ENCODE measurements at places on chromosomes 11 and 22.

- DNase-seq = no peak
- H3K36me3 ChIP-seq = peaks cover 16% of the 10 kb centered on the region
- H3K4me1 ChIP-seq = peaks cover 47% of the 10 kb centered on the region
- no peak overlapping the region for H3K27ac ChIP-seq
- no peaks in the 10 kb centered on the region for H3K27me3 ChIP-seq
These were observed 55.8 kb downstream of the UBASH3B start for GRCh38 chr11:122711362-122711761.

GRCh38 chr11:115221461-115222069 lies 282.6 kb downstream of the CADM1 start:
- no peak overlapping the region for H3K4me3 ChIP-seq
- no peaks in the 10 kb centered on the region for H3K36me3 ChIP-seq
- no peak overlapping the region for H3K27ac ChIP-seq
- H3K27me3 ChIP-seq = peaks cover 9% of the 10 kb centered on the region
- H3K4me1 ChIP-seq = no peaks in the 10 kb centered on the region
- no peak for DNase-seq

DNA sequence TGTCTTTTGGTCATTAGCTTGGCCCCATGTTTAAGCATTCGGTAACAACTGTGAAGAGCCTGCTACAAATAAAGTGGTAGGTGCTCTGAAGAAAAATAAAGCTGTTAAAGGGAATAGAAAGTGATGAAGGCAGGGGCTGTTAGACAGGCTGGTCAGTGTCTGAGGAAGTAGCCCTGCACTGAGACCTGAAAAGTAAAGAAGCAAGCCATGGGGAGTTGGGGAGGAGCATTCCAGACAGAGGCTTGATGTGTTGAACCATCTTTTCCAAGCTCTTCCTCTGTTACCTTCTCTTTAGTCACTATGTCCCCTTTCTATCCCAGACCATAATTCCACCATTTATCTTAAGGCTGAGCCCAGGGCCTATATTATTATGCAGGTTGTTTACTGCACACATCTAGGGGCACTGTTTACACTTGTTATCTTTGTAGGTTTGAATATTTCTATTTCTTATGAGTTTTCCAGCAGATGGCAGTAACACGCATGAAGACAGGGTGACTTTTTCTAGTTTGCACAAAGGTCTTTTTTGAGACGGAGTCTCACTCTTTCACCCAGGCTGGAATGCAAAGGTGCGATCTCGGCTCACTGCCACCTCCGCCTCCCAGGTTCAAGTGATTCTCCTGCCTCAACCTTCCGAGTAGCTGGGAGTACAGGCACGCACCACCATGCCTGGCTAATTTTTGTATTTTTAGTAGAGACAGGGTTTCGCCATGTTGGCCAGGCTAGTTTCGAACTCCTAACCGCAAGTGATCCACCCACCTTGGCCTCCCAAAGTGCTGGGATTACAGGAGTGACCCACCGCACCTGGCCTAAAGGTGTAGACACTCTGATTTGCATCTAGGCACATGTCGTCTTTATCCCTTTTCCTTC lies 23.0 kb downstream of the ZFTA start:
- H3K36me3 ChIP-seq = no peaks in the 10 kb centered on the region
- H3K4me1 ChIP-seq = no peaks in the 10 kb centered on the region
- H3K27ac ChIP-seq = no peak overlapping the region
- H3K27me3 ChIP-seq = no peaks in the 10 kb centered on the region

DNA sequence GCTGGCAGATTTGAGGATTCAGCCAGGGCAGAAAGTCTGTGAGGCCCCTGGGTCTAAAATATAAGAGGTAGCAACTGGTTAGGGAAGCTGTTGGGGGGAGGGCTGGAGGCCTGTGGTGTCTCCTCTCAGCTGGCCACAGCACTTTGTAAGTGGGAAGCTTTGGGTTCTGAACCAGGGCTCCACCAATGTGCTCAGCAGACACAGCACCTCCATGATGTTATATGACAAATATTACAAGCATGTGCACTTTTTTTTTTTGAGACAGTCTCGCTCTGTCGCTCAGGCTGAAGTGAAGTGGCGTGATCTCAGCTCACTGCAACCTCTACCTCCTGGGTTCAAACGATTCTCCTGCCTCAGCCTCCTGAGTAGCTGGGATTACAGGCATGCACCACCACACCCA lies 8.0 kb downstream of the ARHGAP1 start:
- H3K36me3 ChIP-seq = peaks cover 3% of the 10 kb centered on the region
- H3K4me1 ChIP-seq = peaks cover 4% of the 10 kb centered on the region
- DNase-seq = no peak

GRCh38 chr11:72352859-72353551 lies 81.3 kb downstream of the CLPB start:
- no peaks in the 10 kb centered on the region for H3K27me3 ChIP-seq
- no peaks in the 10 kb centered on the region for H3K4me1 ChIP-seq
- H3K4me3 ChIP-seq = no peak overlapping the region
- H3K36me3 ChIP-seq = no peaks in the 10 kb centered on the region
- no peak overlapping the region for H3K27ac ChIP-seq
- no peak for DNase-seq

GRCh38 chr11:86230179-86230804 lies 14.3 kb upstream of the EED start:
- peaks cover 4% of the 10 kb centered on the region for H3K36me3 ChIP-seq
- H3K27ac ChIP-seq = peak overlapping the region; percentile 69
- no peak for DNase-seq
- no peak overlapping the region for H3K4me3 ChIP-seq
- peaks cover 14% of the 10 kb centered on the region for H3K27me3 ChIP-seq

- DNase-seq = no peak
- H3K4me3 ChIP-seq = no peak overlapping the region
- peaks cover 25% of the 10 kb centered on the region for H3K36me3 ChIP-seq
- no peak overlapping the region for H3K27ac ChIP-seq
- H3K27me3 ChIP-seq = no peaks in the 10 kb centered on the region
These were observed 1.4 kb upstream of the CASP5 start for GRCh38 chr11:105024394-105024793.

DNA sequence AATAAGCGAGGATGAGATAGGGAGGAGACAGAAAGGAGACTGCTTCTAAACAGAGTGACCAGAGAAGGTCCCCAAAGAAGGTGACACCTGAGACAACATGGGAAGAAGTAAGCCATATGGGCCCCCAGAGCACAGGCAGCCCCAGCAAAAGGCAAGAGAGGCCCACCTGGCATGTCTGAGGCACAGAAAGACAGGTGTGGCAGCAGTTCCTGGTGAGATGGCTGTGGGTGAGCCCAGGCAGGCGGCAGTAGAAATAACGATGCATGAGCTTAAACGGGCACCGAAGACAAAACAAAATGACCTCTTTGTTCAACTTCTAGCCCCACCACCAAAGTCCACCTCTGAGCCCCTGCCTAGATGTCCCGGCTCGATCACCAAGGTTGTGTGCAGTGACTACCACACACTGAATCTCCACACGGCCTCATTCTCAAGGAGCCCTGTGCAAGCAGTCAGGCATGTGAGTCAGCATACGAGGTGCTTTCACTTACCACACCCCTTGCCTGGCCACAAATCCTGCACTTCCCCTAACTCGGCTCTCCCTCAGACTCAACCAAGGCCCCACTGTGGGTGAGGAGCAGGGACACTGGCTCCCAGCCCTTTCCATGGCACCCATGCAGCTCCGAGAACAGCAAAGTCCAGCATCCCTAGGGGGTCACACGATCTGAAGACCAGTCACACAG lies 77.6 kb downstream of the PACSIN2 start:
- H3K4me1 ChIP-seq = peaks cover 59% of the 10 kb centered on the region
- peak overlapping the region; percentile 2 for H3K27ac ChIP-seq
- peak; percentile 42 for DNase-seq
- H3K4me3 ChIP-seq = no peak overlapping the region

GRCh38 chr22:37660709-37661045 lies 2.2 kb downstream of the PDXP start:
- H3K4me1 ChIP-seq = peaks cover 32% of the 10 kb centered on the region
- H3K27me3 ChIP-seq = no peaks in the 10 kb centered on the region
- DNase-seq = no peak
- H3K4me3 ChIP-seq = peak overlapping the region; percentile 90

GRCh38 chr11:76269247-76269646 lies 62.9 kb upstream of the WNT11 start:
- H3K27ac ChIP-seq = no peak overlapping the region
- DNase-seq = no peak
- H3K27me3 ChIP-seq = no peaks in the 10 kb centered on the region
- no peaks in the 10 kb centered on the region for H3K4me1 ChIP-seq
- no peak overlapping the region for H3K4me3 ChIP-seq

DNA sequence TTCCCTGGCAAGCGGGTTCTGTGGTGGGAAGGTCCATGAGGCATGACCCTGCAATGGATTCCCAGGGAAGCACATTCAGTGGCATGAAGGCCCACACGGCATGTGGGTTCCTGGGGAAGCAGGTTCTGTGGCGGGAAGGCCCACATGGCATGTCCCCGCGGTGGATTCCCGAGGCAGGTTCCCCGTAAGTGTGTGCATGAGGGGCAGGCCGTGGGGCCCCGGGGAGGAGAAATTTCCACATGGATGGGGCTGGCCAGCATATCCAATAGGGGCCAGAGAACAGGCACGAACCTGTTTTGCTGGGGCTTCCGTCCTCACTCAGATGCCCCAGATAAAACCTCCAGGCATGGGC lies 83.7 kb downstream of the PHF21B start:
- H3K27me3 ChIP-seq = no peaks in the 10 kb centered on the region
- H3K4me1 ChIP-seq = no peaks in the 10 kb centered on the region
- DNase-seq = no peak
- no peaks in the 10 kb centered on the region for H3K36me3 ChIP-seq
- H3K4me3 ChIP-seq = no peak overlapping the region

- peaks cover 76% of the 10 kb centered on the region for H3K27me3 ChIP-seq
- H3K27ac ChIP-seq = no peak overlapping the region
- no peak for DNase-seq
- H3K36me3 ChIP-seq = no peaks in the 10 kb centered on the region
- H3K4me1 ChIP-seq = peaks cover 24% of the 10 kb centered on the region
These were observed 9.5 kb downstream of the ELFN2 start for GRCh38 chr22:37417677-37418348.

All from activated naive CD8-positive, alpha-beta T cell treated with anti-CD3 and anti-CD28 coated beads for 36 hours (primary cell).